Karpas-422 (cell line): ENCODE measurements at places on chromosomes 3 and 15. TPM values are rescaled to one million over a fixed set of nuclear protein-coding genes. Genes with fewer than 3 reads are reported as not detected.
A peak's percentile ranks its signal among the peaks of the same experiment; 100 is the strongest.

Gene SPATA12
- total RNA-seq, result 3.2 and 3.9 TPM in 2 replicates

Gene CIDEC
- total RNA-seq, result not detected in 2 replicates

Gene CCR3
- total RNA-seq, result not detected in 2 replicates

DNA sequence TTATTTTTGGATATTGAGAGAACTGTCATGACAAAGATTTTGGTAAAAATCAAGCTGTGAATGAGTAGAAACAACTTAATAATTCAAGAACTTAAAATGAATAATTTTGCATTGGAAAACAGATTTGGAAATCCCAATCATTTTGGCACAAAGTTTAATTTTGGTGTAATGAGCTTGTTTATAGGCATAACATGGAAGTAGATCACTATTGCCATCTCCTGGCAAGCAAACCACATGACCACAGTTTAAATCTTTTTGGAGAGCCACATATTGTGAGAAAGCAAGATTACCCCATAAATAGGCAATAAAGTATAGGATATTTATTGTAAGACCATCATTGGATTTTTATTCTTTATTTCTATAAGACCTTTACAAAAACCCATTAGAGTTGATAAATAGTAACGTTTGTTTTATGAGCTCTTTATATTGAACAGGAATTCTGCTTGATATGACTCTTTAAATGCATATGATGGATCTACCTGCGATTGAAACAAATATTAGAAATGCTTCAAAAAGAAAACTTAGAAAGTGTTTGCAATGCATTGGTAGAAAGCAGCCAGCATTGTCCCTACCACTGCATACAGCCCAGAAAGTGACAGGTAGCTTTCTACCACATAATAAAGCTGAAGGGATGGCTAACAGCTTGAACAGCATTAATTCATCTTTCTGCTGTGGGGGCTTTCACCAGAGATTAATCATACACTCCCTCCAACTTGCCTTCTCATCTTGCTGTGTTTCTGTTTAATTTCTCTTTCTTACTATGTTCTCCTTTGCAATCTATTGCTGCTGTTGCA is 766.8 kb downstream of the TBL1XR1 start:
- peak; percentile 57 for DNase-seq

DNA sequence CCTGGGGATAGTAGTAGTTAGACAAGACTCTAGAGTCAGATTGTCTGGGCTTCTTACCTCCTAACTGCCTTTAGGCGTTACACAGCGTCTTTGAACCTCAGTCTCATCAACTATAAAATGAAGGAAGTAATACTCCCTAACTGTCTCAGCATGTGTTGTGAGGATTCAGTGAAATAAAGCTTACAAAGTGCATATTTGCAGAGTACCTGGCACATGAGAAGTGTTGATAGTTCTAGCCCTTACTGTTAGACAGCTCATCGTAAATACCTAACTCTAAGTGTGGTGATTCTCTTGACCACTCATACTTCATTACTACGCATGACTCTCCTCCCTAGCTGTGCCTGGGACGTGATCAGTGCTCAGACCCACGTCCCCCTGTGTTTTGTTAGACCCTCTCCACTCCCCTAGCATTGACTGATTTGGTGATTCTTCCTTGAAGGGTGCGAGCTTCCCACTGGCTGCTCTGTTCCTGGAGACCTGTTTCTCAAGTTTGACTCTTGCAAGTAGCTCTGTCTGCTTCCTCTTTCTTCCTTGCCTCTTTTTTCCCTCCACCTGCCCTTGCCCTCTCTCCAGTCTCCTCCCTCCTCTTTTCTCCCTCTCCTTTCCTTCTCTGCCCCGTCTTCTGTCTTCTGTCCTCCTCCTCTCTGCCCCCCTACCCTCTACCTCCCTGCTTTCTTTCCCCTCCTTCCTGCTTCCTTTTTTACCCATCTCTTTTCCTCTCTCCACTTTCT is 124.2 kb downstream of the SLC25A26 start:
- no peak for DNase-seq
